ENCODE measurements at places on chromosomes 6 and 20.
A peak's percentile ranks its signal among the peaks of the same experiment; 100 is the strongest.

DNA sequence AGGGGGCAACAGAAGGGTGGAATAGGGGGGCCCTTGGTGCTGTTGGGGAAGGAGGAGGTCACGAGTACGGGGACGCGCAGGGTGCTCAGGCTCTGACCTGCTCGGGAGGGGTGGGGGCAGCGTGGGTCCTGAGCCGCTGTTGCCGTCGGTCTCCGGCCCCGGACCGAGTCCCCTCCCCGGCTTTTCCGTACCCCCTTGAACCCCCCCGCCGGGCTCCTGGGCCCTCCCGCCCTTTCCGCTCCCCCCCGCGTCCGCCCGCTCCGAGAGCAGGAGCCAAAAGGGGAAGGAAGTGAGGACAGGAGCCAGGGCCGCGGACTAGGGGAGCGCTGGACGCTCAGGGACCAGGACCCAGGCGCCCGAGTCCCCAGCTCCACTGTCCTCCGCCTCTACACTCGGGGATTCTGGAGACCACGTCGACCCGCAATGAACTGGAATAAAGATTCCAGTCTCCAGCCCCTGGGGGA is at the start of gene RGL2:
Gene RGL2, minus strand, starts transcription at position 170 of the 464 bp plus-strand sequence. CDS start 332 bp downstream, outside the sequence.
- peak; percentile 47 for DNase-seq

GRCh38 chr6:121917834-121918559 is 481.5 kb upstream of the HSF2 start:
- no peak for DNase-seq

GRCh38 chr20:32447136-32448027 is 89.3 kb downstream of the ASXL1 start:
- no peak for DNase-seq

GRCh38 chr6:57147401-57147800 is 24.7 kb upstream of the BAG2 start:
- DNase-seq = no peak

GRCh38 chr6:69331886-69332285 is 464.9 kb downstream of the LMBRD1 start:
- DNase-seq = no peak

DNA sequence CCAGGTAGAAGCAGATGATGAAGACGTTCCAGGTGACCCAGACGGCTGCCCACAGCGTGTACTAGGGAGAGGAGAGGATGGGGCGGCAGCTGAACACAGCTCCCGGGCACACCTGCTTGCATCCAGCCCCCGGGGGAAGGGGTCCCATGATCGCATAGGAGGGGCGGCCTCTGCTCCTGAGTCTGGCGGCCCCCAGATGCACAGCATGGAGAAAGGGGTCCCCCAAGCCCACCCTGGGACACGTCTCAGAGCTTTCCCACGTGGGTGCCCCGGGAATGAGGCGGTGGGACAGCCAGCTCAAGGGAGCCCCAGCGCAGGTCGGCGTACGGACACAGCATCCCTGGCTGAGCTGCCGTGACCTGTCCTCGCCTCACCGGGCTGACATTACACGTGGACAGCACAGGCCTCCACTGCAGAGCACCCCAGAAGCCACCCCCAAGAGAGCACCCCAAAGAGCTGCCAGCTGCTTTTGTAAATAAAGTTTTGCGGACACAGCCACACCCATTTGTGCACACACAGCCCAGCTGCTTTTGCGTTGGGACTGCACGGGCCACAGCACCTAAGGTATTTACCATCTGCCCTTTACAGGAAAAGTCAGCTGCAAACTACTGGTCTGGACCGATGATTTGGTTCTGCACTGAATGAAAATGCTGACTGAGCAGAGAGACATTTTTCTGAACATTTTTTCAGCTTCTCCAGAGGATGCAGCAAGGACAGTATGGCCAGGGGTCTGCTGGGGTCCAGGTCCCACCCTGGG is 5.2 kb downstream of the NKAIN4 start:
- no peak for DNase-seq

GRCh38 chr20:31923388-31924331 is 28.2 kb downstream of the PDRG1 start:
- no peak for DNase-seq

GRCh38 chr20:60361761-60362395 is 403.7 kb downstream of the CDH26 start:
- no peak for DNase-seq

DNA sequence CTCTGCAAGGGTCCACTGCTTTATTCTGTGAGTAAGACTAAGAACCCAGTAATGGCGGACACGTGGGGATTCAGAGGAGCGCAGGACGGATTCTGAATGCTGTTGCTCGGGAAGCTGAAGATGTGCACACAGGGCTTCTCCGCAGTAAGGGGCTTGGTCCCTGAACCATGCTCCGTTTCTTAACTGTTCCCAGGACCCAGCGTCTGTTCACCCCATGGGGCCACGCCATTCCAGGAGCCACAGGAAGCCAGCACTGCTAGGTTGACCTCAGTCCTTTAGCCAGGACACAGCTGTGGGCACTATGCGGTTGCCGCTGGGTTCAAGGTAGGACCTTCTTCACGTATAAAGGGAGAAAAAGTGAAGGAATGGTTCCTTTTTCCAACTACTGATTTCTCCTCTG is 59.8 kb downstream of the IRF4 start:
- DNase-seq = no peak

DNA sequence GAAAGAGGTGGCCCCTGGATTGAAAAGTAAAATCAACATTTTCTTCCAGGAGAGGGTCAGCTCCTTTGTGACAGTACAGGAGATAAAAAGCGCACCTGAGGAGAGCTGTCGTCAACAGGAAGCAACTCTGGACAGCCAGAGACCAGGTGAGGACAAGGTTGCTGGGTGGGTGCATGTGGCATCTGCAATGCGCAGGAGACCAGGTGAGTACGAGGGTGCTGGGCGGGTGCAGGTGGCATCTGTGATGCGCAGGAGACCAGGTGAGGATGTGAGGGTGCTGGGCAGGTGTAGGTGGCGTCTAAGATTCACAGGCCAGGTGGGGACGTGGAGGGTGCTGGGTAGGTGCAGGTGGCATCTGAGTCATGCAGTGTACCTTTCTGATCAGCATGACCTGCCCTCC is 38.4 kb downstream of the WDR27 start:
- DNase-seq = no peak

DNA sequence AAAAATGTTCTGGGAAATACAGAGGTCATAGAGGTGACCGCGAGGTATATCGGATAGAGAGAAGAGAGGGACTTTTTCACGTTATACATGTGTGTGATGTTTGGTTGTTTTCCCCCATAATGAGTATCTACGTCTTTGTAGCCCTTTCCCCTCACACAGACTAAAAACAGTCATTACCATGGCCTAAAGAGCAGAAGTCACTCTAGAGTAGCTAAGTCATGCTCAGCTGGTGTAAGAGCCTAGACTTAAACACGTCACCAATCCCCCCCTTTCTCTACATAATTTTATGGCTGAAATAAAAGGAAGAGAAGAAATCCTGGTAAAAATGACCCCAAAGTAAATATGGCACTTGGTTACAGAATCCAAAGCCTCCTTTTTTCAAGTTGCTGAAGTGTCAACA is 6.0 kb upstream of the BEND3 start:
- DNase-seq = no peak

GRCh38 chr20:31603822-31604566 is 1.1 kb upstream of the ID1 start:
- DNase-seq = peak; percentile 100

DNA sequence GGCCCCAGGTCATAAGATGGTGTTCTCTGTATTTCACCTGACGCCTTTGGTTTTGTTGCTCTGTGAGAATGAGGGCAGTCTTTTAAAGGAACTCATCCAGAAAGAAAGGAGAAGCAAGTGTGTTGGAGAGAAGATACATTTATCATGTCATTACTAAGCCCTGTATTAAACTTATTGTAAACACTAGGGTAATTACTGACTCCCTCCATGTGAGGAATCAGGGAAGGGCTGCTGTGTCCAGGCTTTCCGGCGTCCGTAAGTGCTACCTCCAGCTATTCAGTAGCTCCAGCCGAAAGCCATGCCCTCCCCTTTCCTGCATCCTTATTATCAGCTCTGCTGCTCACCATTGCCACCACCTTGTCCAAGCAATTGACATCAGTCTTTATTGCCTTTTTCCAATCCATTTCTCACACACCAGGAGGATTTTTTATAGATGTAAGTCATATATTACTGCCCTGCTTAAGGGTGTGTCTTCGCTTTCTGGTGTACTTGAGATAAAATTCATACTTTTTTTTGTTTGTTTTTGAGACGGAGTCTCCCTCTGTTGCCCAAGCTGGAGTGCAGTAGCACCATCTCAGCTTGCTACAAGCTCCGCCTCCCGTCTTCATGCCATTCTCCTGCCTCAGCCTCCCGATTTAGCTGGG is 94.7 kb downstream of the RPP40 start:
- DNase-seq = no peak

Measured in NCI-H2171 (cell line).